ENCODE measurements at places on chromosomes 7 and 10.

- DNase-seq = no peak
Observed at GRCh38 chr10:51468424-51468823, 231.0 kb downstream of the CSTF2T start.

DNA sequence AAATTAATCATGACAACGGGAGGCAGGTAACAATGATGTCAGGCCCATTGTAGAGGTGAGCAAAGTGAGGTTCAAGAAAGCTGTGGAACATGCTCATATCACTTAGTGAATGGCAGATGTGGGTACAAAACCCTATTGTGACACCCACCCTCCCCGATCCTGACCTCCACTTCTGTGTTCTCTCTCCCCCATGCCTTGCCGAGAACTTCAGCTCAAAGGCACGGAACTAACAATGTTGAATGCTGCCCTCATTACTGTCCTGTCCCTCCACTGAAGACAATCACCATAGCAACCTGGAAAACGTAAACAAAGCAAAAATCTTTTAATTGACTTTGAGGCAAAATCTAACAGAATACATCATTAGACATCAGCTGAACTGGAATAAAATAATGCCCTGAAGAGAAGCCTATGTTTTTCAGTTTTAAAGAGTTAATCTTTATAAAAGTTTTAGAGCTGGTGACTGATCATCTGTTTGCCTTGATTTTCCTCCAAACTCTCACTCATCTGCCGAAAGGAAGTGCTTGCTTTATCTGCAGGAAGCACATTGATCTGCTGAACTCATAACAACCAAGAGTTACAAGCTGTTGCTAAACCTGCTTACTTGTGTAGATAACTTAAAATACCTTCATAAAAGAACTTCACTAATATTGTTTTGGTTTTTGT is 133.6 kb downstream of the CUBN start:
- no peak for DNase-seq

- no peak for DNase-seq
Observed at GRCh38 chr10:30959836-30960210, 71.8 kb downstream of the ZNF438 start.

DNA sequence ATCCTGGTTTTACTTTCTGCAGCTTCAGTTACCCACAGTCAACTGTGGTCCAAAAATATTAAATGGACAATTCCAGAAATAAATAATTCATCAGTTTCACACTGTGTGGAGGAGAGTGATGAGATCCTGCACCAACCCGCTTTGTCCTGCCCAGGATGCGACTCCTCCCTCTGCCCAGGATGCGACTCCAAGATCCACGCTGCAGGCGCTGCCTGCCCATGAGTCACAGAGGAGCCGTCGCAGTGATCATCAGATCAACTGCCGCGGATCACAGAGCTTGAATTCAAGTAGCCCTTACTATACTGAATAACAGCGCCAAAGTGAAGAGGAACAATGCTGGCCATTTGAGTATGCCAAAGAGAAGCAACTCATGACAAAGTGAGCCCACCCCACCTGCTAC is 61.5 kb downstream of the GRB10 start:
- no peak for DNase-seq

GRCh38 chr10:95425592-95426465 is 135.0 kb upstream of the PDLIM1 start:
- DNase-seq = no peak

GRCh38 chr7:156234192-156234591 is 406.4 kb upstream of the RNF32 start:
- DNase-seq = no peak

GRCh38 chr10:58094985-58095718 is 172.5 kb downstream of the IPMK start:
- no peak for DNase-seq

DNA sequence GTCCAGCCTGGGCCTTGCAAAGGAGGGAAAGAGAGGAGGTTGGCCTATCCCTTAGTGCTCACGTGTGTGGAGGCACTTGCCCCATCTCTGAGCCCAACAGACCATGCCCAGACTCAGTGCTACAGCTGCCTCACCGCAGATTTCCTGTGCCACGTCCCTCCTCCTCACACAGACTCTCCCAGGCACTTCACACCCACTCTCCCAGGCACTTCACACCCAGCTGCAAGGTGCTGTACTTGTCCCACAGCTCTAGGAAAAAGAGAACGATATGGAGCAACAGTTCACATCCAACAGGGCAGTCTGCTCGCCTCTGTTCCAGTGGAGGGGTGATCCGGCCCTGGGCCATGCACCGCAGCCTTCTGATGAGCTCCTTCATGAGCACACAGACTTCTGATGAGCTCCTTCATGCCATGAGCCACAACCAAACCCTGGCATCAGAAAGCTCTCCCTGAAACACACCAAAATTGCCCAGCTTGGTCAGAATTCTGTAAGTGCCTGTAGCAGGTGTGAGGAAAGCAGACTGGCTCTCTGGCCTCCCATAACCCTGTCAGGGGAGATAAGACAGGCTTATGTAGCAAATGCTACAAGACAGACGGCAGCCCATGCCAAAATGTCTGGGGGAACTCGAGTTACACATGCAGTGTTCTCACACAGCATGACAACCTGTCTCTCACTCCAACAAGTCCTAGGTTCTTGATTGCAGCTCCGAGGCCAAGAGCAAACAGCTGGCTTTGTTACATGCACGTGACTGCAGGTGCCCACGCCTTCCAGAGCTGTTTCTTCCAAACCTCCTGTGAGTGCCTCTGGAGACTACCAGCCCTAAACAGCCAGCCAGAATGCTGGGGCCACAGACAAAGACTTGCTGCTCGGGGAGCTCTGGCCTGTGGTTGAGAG is 348.5 kb downstream of the GRID1 start:
- no peak for DNase-seq

GRCh38 chr10:6539833-6540232 is 40.2 kb downstream of the PRKCQ start:
- no peak for DNase-seq

DNA sequence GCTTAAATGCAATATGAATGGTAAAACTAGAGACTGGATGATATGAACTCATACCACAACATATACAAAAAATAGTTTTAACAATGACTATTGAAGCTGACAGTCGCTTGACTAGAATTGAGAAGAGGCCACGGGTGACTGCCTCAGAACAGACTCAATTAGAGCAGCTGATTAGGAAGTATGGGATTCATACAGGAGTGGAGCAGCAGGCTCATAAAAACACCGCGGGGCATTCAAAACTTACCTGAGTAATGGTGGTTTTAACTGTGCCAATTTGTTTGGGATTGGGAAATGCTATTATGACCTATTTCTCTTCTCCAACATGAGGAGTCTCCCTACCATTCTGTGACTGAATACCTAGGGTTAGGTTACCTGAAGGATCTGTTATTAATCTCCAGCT is 2.1 kb downstream of the CADPS2 start:
- no peak for DNase-seq

- DNase-seq = no peak
Observed at GRCh38 chr7:98193474-98194180, 17.6 kb upstream of the BHLHA15 start.

GRCh38 chr7:80679921-80680907 is 41.8 kb downstream of the CD36 start:
- DNase-seq = no peak

DNA sequence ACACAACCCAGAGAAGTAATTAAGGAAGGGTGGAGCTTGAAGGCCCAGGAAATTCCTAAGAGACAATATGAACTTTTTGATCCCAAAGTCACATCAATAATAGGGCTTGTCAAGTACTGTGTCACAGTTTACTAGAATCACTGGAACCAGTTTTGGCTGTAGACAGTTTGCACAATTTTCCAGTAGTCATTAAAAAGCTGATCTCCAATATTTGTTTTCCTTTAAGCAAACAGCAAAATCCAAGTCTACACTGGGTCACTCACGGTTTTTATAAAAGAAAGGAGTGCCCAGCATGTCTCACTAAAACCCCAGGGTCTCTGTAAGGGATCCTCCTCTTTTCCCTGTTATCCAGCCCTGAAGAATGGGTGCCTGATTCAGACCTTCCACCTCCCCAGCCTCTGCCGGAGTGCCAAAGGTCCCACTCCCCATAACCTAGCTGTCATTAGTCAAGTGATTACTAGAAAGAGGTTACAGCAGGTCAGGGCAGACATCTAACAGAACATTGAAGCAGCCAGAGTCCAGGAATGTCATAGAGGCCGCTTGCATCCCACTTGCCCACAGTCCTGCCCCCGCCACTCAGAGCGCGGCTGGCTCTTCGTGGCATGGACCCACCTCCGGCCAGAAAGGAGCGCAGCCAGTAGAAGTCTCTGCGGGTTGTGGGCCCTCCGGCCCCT is 552 bp downstream of the SLC25A16 start:
- DNase-seq = no peak

DNA sequence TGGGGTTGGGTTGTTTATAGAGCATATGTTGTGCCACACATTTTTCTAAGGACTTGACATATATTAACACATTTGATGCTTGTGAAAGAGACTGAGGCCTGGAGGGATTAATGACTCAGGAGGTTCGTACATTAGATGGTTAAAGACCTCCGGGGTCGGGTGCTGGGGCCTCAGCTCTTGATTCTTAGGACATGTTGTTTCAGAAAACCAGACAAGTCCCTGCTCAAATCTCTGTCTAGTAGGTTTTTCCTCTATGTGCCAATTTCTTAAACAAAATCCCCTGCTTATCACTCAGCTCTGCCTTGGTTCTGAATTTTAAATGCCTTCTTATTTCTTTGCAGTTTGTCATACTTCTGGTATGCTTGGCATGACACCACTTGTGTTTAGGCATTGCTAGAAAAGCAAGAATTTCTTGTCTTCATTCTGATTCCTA is 5.8 kb downstream of the UPP1 start:
- DNase-seq = no peak

DNA sequence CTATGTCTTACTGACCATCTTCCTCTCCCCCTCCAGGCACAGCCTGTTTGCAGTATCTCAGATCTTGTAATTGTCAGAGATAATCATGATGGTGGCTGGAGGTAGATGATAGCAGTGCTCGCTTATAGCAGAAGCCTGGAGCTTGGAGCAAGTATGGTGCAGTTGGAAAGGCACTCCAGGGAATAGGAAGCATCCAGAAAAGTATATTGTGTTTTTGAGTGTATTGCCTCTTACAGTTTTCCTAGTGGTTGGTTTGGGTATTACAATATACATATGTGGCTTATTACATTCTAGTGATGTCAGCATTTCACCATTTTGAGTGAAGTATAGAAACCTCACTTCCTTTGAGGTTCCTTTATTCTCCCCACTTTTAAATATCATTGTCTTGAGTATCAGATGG is 101.5 kb downstream of the STK31 start:
- no peak for DNase-seq

GRCh38 chr10:49230004-49230403 is 41.8 kb upstream of the TMEM273 start:
- no peak for DNase-seq

DNA sequence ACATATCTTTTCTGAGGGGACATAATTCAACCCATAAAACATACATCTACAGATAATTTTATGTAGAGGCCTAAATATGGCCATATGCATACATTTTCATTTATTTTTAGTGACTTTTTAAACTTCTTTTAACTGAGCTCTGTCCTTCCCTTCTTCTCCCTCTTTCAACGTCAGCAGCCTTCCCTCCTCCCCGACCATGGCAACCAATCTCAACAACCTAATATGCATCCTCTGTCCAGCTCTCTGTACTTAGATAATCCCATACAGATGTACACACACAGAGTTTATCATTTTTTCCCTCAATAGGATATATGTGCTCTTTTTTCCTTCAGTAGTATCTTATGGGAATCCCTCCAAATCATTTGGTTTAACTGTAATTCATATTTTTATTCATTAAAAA is 94.3 kb downstream of the CCDC71L start:
- no peak for DNase-seq

DNA sequence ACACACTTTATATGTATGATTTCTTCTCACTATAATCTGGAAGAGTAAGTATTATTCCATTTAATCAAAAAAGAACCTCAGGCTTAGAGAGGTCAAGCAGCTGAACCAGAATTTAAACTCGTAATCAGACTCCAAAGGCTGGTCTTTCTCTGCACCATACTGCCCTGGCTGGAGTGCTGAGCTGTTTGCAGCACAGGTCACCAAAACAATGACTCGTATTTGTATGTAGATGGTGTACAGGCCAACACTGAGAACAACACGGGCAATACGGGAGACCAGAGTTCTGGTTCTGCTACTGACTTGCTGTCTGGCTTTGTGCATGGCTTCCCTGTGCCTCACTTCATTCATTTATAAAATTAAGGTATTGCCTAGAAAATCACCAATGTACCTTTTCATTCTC is 57.9 kb downstream of the CDCA7L start:
- no peak for DNase-seq

GRCh38 chr7:20312562-20312961 is 18.1 kb upstream of the ITGB8 start:
- no peak for DNase-seq

DNA sequence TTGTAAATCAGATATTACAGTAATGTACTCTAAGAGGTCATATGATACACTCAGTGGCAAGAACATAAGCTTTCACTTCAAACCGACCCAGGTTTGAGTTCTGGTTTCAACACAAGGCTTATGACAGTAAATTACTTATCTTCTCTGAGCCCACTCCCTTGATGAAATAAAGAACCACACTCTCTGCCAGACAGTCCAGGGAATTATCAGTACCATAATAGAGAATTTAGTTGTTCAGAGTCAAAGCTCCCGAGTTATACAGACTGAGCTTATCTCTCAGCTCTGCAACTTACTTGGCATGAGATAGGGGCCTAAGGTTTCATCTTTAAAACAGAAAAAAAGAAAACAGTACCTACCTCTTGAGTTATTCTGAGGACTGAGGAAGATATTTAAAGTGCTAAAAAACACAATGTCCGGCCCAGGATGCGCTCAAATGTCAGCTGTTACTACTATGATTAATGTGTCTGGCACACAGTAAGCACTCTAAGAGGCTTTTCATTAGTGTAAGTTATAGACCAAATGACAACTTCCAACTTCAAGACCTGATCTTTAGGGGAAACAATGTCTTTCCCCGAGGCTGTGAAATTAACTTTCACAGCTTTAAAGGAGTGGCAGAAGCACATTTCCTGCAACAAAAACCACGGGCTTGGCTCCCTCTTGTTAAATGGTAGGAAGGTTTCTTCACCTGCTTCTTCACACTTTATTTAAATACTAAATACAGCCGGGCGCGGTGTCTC is 38.1 kb downstream of the UBE2H start:
- no peak for DNase-seq

DNA sequence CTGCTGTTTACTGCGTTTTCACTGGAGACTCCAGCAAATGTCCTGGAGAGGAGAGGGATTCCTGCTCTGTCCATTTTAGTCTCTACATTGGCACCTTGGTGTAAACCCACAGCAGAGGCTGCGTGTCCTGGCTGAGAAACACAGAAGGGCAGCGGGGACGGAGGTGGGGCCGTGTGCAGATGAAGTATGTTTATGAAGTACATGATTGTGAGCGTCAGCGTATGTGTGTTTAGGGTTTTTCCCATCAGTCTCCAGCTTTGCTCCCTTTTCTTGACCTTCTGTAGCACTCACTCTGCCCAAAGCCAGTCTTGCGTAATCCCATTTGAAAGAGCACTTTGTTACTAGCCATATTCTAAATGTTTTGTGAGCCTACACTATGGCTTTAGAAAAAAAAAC is 750.7 kb upstream of the SORCS1 start:
- DNase-seq = no peak

GRCh38 chr7:14637968-14638367 is 264.6 kb downstream of the DGKB start:
- DNase-seq = no peak

- DNase-seq = no peak
Observed at GRCh38 chr7:20395511-20395910, 64.8 kb downstream of the ITGB8 start.

GRCh38 chr10:78817361-78817760 is 251.4 kb upstream of the ZMIZ1 start:
- DNase-seq = no peak
